Upper lobe of left lung (tissue), 6 donors: ENCODE measurements at places on chromosomes 1 and 21. TPM values are rescaled to one million over a fixed set of nuclear protein-coding genes. Genes with fewer than 3 reads are reported as not detected.

- no peak for DNase-seq
Observed at GRCh38 chr1:81706650-81707435, 93.9 kb upstream of the ADGRL2 start.

- DNase-seq, result no peak
Observed at GRCh38 chr1:180151508-180151907, 3.2 kb upstream of the QSOX1 start.

DNA sequence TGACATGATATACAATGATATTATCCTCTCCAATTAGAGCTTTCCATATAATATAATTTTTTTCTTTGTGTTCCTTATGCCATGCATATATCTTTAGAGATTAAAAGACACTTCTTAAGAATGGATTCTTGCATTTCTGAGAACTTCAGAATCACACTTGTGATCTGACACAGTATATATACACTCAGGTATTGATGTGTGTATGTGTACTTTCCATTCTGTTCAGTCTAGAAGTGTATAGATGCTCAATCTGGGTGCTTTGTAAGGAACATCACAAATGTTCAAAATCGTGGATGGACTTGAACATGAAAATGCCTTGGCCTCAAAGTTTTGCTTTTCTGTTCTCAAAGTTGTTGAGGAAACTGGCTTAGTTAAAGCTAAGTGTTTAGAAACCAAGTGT, 102.7 kb downstream of the FGGY start:
- DNase-seq, result no peak

GRCh38 chr1:155976062-155976912, 2.1 kb downstream of the ARHGEF2 start:
- DNase-seq, result no peak

The IL22RA1 gene
- total RNA-seq, result 0.15 TPM

The LCA5L gene
- 12.6 TPM for total RNA-seq
